Activated CD8-positive, alpha-beta memory T cell treated with anti-CD3 and anti-CD28 coated beads, Interleukin-2, amount 10 ng/mL, durations not matched to agents 7 days and 5 days (primary cell): ENCODE measurements at places on chromosomes 5 and 9.
A peak's percentile ranks its signal among the peaks of the same experiment; 100 is the strongest.

DNA sequence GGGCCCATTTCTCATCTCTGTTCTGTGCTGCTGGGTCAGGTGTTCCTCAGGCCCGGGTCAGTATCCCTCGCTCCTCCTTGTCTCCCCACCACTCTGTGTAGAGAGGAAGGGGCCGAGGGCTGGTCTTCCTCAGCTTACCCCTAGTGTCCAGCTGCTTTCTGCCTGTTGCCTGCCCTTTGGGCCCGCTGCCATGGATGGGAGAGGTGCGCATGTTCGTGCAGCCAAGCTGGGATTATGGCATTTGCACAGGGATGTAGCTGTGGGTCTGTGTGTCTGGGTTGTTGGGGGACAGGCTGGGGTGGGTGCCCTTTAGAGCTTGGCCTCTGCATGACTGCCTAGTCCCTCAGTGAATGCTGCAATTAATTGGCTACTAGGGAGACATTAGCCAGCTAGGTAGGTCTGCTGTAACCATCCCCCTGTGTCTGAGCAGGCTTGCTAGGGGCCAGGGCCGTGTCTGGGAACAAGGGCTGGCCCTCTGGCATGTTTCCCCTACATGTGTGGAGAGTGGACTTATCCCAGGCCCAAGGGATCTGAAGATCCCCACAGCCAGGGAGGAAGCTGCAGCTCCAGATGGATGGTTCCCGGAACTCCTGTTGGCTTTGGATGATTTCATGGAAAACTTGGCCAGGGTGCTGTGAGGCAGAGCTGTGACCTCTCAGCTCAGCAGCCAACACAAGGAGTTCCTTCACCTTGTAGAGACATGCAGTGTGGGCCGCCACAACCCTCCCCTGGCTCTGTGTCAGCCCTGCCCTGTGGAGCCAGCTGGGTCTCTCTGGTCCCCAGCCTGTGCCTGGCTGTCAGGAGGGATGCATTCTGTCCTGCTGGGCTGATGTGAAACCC, 161.9 kb downstream of the MACROH2A1 start:
- DNase-seq, result peak; percentile 11

DNA sequence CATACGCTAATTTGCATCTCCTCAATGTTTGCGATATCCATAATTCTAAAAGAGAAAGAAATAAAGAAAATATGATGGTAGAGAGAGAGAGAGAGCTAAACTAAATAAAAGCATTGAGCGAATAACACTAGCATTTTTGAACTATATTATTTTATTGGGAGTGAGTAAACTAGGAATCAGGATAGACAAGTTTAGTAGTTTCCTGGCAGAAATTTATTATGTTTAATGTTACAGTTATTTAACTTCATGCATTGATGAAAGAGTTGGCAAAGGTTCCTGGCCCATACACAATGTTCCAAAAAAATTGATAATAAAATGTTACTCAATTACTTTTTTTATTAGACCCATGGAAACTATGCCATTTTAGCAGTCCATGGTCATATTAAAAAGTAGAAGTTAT, 1708.2 kb upstream of the CDH6 start:
- DNase-seq, result no peak

DNA sequence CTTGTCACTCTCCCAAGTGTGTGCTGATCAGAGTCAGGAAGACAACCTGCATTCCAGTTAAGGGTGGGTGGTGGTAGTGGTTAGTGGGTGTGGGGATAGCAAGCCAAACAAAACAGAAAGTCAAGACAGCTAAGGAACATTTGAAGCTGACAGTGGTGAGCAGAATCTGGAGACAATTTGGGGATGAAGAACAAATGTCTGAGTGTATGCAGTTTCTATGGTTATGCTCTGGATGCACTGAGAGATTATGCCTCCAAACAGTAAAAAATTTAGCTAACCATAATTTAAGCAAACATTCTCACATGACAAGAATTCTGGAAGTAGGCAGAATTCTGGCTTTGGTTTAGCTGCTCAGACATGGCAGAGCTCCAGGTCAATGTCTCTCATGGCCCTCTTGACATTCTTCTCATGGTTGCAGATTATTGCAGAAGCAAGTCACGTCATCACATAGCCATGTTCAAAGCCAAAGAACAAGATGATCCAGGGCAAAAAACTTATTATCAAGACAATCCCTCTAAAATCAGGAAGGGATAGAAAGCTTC, 148.7 kb downstream of the LURAP1L start:
- no peak for DNase-seq

GRCh38 chr5:167358868-167359492, 932.5 kb upstream of the WWC1 start:
- DNase-seq, result no peak

DNA sequence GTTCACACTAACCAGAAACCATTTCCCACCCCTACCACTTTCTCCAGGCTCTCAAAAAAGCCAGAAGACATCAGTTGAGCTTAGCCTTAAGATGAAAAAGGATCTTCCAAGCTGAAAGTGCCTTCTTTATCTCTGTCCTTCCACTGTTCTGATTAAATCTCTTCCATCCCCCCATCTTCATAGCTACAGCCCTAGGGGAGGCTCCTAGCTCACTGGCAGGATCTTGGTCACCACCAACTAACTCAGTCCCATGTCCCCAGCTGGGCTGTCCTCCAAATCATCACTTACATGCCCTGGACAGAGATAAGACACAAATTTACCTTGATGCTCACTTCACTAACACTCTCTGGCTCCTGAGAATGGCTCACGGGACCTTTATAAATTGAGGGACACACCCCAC, 14.3 kb downstream of the LCP2 start:
- no peak for DNase-seq

DNA sequence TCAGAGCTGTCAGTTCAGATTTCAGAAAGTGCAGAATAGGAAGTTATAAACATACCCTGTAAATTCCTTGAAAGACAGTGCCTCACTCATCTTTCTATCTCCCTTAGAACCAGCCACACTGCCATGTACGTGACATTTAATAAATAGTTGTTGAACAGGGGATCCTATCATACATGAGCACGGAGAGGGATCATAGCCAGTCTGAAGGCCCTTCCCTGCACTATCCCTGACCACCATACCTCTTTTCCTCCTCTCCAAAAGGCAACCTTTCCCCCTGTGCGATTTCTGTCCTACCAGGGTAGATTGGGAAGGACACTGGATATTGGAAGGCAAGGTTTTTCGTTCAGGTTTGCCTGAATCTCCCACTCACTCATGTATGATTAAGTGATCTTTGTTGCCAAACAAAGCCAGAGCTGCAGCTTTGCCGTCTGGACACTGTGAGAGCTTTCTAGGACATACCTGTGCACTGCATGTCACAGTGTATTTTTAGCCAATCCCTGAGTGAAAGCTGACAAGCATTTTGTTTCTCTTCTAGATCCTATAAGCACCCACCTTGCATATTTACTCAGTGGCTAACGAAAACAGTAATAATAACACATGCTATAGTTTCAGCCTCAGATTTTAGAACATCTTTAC, 986.5 kb upstream of the WWC1 start:
- DNase-seq, result no peak

- DNase-seq, result no peak
Measured at GRCh38 chr9:87004016-87004415, 56.7 kb upstream of the GAS1 start.

DNA sequence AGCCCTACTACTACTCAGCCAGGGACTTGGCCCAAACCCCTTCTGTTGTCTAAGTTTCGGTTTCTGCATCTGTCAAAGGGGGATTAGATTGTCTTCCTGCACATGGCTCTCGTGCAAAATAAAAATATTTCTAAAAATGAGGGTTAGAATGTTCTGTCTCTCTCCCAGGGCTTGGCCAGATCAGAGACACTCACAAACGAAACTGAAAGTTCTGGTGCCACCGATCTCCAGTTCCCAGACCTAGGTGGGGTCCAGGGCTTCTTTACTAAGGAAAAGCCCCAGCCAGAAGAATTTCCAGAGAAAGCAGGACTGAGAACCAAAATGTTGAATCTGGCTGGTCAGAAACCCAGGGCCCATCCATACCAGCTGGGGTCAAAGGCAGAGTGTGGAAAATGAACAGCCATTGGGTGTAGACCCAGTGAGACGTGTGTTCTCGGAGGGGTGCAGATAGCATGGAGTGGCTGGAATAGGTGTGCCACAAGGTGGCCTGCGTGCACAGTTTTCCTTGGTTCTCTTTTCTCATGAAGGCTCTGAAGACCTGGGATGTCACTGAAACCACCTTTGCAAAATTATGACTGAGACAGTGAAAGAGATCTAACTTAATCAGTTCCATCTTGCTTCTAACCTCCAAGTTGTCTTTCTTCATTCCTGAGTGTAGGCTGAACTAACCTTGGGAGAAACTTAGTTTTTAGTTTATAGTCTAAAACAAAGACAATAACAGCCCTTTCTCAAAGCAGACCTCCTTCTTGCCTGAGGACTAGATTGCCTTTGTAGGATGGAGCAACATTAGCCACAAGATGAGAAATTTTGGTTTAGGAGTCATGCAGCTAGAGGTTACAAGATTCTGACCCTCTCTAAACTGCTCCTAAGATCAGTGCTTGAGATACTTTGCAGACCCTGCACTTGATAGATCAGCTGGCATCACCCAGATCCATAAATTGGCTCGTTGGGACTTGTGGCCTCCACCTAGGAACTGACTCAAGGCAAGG, 2.3 kb upstream of the SLC23A1 start:
- DNase-seq, result peak; percentile 60

- no peak for DNase-seq
Measured at GRCh38 chr5:119187776-119188529, 117.1 kb downstream of the DMXL1 start.

DNA sequence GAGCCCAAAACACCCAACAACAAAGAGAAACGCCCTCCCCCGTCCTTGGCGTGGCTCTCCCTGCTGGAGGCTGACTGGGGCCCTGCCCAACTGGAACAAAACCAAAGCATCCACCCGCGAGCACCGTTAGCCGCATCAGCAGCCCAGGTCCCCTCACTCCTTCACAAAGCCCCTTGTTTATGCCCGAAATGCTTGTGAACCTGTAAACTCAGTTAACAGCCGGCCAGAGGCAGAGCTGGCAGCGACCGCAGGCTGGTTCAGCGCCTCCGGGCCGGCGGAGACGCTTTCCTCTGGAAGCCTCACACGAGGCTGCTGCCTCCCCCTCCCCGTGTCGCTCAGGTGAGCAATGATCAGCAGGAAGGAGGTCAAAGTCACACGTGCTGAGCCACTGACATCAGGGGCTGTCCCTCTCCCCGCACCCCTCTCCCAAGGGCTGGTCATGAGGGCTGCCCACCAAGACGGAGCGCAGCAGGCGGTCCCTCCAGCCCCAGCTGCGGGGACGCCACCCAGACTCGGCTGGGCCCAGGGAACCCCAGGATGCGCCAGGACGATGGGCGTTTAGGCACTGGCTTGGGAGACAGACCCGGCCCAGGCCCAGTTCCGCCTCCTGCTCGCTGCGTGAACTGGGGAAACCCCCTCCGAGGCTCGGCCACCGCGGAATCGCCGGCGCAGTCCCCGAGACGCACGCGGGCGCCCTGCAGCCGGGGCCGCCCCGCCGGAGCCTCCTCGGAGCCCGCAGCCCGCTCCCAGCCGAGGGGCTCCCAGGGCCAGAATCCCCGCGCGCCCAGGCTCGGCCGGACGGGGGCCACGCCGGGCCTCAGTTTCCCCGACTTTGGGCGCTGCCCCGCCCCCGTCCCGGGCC, 563 bp downstream of the SNAPC4 start:
- DNase-seq, result peak; percentile 48

GRCh38 chr5:172162323-172162986, 25.6 kb downstream of the STK10 start:
- no peak for DNase-seq

- DNase-seq, result no peak
Measured at GRCh38 chr5:91111473-91112238, 271.5 kb downstream of the ARRDC3 start.

DNA sequence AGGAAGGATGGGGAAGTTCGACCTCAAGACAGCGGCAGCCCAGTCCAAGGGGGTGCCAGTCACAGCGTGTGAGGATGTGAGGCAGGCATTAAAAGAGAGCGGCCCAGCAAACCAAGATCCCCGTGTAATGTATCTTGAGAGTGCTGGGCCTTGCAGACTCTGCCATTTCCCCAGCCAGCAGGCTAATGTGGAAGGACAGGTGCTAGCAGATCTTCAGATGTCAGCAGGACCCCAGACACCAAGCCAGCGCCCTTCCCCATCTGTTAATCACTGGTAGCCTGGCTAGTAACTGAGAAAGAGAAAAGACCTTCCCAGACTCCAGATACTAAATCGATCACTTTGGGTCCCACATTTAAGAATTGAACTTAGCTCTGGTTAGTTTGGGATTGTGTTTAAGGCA, 62.2 kb downstream of the NTRK2 start:
- no peak for DNase-seq

DNA sequence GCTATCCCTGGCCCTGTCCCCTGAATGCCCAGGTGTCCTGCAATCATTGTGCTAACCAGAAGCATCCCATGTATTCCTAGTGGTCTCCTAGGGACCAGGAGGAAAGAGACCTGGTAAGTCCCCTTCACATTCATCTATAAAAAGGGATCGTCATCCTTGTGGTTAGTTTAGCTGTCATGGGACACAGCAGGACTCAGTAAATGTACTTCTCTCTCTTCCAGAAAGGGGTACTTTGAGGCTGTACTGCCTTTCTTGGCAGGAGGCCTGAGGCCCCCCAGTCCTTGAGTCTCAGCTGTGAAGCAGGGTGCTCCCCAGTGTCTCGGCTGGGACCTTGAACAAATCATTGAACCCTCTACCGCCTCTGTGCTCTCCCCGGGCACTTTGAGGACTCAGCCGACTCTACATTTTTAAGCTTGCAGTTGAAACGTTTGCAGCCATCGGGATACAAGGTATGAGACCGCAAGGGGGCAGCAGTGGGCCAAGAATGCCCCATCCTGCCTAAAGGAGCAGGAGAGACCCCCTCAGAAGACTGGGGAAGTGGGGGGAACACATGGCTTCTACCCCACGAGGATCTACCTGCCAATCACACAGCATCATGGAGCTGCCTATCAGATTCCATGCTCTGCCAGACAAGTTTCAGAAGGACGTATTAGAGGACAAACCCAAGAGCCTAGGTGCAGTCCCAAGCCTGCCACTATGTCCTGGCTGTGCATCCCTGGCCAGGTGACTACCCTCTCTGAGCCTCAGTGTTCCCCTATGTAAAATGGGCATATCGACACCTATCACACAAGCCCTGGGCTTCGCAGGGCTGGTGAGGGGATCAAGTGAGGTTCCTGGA, 2.4 kb upstream of the PHYKPL start:
- DNase-seq, result peak; percentile 90

- no peak for DNase-seq
Measured at GRCh38 chr9:136940526-136941230, 3.9 kb downstream of the FBXW5 start.

GRCh38 chr9:4011054-4011453, 288.8 kb downstream of the GLIS3 start:
- DNase-seq, result no peak

- no peak for DNase-seq
Measured at GRCh38 chr9:2610985-2611384, 10.6 kb upstream of the VLDLR start.

- no peak for DNase-seq
Measured at GRCh38 chr5:179610109-179610902, 13.2 kb downstream of the HNRNPH1 start.

DNA sequence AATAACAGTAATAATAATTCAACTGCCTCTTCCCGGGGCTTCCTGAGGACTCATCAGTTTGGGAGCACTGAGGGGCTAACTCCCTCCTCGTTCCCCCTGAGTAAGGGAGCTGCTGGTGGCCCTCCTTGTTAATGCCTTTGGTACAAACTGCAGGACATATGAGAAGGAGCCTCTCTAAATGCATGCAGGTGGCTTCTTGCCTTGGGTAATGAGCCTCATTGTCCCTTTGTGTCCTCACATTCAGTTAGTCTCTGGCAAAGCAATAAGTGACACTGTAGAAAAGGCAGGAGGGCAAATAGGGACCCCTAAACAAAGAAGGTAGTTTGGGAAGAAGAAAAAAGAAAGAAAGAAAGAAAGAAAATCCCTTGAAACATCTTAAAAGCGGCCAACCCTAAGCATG, 95.4 kb upstream of the ERCC6L2 start:
- no peak for DNase-seq
